ENCODE measurements at places on chromosomes 5 and 9.

- ATAC-seq = peak; percentile 77
Measured at GRCh38 chr5:110590187-110590586, 136.3 kb downstream of the TMEM232 start.

DNA sequence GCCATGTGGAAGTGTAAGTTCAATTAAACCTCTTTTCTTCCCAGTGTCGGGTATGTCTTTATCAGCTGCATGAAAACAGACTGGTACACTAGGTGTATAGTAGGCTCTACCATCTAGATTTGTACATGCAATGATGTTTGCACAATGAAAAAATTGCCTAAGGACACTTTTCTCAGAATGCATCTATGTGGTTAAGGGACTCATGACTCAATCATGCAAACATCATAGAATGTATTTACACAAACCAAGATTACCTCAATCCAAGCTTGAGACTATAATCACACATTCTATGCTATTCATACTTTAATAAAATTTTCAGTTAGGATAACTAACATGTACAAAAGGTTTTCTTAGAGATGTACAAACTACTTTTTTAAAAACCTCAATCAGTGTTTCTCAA, 1164.5 kb downstream of the CDH12 start:
- ATAC-seq = no peak

DNA sequence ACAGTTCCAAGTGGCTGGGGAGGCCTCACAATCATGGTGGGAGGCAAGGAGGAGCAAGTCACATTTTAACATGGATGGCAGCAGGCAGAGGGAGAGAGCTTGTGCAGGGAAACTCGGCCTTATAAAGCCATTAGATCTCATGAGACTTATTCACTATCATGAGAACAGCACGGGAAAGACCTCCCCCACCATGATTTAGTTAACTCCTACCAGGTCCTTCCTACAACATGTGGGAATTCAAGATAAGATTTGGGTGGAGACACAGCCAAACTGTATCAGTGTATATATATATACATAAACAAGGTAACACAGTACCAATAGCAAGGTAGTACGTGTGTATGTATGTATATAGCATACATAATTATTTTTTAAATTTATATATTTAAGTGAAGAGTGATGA, 50.9 kb downstream of the NFX1 start:
- ATAC-seq = no peak

DNA sequence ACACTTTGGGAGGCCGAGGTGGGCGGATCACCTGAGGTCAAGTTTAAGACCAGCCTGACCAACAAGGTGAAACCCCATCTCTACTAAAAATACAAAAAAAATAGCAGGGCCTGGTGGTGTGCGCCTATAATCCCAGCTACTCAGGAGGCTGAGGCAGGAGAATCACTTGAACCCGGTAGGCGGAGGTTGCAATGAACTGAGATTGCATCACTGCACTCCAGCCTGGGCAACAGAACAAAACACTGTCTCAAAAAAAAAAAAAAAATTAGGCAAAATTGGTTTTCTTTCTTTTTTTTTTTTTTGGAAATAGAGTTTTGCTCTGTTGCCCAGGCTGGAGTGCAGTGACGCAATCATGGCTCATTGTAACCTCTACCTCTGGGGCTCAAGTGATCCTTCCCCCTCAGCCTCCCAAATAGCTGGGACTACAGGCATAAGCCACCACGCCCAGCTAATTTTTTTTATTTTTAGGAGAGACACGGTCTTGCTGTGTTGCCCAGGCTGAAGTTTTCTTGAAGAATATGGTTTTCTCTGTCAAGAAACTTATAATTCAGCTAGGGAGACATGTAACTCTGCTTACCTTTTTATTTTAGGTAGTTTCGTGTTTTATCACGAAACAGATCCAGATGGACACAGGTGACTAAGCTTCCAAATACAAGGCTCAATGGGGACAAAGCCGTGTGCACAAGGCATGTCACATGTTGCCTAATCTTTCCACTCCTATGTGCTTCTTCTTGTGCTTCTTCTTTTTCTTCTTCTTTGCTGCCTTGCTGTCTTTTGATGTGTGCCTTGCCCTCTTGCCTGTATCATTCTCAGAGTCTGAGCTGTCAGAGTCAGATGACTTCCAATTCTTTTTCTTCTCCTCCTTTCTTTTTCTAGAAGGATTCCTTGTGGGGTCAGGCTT, 14.3 kb downstream of the TTC1 start:
- no peak for ATAC-seq

DNA sequence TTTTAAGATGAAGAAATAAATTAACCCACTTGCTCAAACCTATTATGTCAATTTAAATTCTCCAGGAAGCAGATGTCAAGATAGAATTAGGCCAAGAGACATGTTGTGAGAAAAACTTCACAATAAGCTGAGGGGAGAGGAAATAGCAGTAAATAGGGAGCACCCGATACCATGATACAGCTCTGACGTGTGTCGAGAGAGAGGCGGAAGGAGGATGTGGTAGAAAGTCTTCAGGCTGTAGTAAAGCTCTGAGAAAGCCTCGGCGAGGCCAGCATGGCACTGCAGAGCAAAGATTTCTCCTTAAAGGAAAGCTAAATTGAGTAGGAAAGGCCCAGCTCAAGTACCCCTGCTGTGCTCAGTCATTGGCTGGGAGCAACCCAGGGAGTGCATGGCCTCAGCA, 6.0 kb upstream of the PUM3 start:
- no peak for ATAC-seq

GRCh38 chr5:2257326-2258244, 374.9 kb upstream of the IRX4 start:
- ATAC-seq = no peak

GRCh38 chr5:34011536-34011935, 3.7 kb upstream of the AMACR start:
- no peak for ATAC-seq

DNA sequence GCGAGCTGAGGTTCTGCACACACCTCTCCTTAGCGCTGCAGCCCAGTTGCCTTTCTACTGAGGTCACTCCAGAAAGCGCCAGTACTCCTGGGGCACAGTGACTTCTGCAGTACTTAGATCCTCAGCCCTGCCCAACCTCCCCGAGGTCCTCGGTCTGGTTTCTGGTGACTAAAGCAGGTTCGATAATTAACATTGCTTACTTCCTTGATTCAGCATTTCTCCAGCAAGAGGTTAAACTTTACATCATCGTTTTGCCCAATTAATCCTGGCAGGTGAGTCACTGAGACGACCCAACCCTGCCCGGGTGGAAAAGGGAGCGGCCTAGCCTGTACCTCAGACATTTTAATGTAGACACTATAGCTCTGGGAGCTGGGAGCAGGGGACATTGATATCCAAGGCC, 77.6 kb downstream of the PLAC8L1 start:
- ATAC-seq = no peak

DNA sequence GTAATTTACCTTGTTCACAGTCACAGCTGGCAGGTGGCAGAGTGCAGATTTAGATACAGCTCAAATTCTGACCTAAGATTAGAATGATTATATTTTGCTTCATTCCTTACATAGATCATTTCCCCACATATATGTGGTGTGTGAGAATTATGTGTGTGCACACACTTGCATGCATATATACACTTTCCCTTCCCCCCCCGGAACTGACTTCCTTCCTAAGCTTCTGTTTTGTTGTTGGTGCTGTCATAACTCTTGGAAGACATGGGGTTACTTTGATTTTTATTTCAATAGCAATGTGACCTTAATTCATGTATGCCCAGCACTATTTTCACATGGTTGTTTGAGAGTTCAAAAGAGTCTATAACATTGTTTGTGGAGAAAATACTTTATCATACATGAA, 112.8 kb downstream of the CMYA5 start:
- no peak for ATAC-seq

DNA sequence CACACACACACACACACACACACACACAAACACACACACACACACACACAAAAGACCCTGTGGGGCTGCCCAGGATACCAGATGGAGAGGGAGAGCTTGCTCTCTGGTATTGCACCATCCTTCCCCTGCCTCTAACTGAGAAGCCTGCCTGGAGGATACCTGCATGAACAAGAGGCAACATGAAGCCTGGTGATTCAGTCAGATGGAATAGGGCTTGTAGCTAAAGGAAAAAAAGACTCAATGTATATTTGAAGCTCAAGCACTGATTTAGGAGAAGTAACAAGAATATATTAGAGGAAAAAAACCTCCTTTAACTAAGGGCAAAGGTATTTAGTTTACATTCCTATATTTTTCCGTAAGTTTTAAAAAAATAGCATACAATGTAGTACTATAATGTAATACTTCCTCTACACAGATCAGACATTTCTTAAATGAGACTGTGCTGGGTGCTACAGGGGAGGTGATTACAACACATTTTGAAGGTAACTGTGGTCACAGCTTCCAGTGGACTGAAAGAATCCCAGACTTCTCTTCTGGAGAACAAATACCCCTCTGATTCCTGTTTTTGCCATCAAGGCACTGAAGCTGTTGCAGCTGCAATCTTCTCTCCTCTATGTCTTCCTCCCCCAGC, 169.3 kb downstream of the DCP2 start:
- ATAC-seq = no peak

DNA sequence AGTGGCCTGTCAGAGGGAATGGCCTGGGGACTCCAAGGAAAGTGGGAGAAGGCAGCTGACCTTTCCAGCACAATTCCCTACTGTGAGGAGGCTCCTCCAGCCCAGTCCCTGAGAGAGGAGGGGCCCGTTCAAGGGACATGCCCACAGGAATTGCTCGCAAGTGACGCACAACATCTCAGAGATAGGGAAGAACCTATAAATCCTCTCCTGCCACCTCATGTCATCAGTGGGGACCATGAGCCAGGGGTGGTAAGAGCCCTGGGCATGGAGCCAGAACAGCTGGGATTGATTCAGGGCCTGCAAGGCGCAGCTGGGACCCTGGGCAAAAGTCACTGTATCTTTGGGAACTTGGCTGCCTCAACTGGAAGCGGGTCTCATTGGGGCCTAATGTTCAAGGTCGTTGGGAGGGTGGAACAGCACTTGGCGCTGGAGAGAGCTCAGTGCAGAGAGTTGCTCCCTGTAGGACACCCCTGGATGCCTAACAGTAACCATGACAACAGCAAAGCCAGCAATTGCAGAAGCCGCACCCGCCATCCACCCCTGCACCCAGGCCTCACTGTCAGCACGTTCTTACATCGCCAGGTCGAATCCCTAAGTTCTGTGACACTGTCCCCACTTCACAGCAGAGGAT, 41.3 kb upstream of the ORM1 start:
- peak; percentile 27 for ATAC-seq

DNA sequence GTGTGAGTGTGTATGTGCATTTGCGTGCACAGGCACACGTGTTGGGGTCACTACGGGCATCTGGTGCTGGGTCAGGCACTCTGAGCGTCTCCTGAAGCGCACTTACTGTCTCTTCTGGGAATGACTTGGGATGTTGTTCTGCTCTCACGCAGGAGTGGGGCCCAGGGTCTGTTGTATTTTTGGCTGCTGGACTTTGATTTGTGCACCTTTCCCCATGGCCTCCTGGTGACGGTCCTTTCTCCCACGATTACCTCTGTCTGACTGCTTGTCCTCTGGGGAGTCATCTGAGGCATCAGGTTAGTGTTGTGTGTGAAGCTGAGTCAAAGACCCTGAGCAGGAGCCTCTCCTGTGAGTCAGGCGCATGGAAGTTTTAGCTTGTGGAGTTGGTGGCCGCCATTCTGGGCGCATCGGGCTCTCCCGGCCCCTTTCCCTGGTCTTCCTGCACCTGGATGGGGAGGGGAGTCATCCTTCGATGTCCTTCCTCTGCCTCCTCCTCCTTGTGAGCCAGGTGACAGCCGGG, 62.1 kb downstream of the RXRA start:
- no peak for ATAC-seq

DNA sequence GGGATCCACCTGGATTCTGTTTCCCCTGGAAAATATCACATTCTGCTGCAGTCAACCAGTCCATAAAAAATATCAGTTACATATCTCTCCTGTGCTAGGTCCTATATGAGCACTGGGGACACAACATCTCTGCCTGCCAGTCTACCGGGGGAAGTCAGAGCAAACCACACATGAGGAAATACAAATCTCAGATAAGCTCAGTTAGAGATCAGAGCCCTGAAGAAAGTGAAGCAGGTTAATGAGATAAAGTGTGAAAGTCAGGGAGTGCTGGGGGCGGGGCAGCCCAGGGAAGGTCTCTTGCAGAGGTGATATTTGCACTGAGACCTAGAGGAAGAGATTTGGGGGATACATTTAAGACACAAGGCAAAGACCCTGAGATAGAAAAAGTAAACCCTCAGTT, 67.8 kb upstream of the SLC1A1 start:
- ATAC-seq = no peak

GRCh38 chr5:134125039-134126015, 10.8 kb downstream of the TCF7 start:
- ATAC-seq = peak; percentile 85

DNA sequence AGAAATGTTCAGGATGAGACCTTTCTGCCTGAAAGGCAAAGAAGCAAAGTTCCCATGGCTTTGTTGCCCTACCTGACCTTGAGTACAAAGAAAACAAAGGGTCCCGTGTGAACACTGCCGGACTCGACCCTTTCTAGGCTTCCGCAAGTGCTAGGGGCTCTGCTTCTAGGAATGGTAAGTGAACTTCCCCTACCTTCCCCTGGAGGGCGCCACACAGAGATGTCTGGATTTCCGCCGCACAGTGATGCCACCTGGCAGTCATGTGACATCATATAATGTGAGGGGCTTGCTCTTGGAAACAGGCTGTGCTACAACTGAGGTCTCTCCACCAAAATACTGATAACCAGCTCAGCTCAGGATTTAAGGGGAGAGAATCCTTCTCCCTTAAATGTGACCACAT, 56.6 kb downstream of the HSD17B3 start:
- no peak for ATAC-seq

GRCh38 chr9:95820074-95820473, 55.4 kb upstream of the ERCC6L2 start:
- ATAC-seq = no peak

GRCh38 chr5:3531320-3531986, 64.2 kb upstream of the IRX1 start:
- no peak for ATAC-seq

DNA sequence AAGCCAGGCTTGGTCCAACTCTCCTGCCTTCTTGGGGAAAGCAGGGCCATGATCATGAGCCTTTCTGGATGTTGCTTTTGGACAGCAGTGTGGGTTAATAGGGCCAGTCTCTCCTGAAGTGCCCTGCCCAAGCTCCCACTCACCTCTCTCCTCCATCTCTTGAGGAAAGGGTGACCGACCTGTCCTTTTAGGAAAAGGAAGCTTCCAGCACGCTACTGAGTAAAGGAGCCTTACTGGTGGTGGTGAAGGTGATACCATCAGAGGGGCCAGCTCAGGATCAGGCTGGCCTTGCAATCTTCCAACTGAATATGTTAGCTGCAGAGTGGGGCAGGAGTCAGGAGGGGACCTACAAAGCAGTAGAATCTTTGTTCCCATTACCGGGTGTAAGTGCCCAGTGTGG, 2.2 kb upstream of the RGS3 start:
- ATAC-seq = no peak

DNA sequence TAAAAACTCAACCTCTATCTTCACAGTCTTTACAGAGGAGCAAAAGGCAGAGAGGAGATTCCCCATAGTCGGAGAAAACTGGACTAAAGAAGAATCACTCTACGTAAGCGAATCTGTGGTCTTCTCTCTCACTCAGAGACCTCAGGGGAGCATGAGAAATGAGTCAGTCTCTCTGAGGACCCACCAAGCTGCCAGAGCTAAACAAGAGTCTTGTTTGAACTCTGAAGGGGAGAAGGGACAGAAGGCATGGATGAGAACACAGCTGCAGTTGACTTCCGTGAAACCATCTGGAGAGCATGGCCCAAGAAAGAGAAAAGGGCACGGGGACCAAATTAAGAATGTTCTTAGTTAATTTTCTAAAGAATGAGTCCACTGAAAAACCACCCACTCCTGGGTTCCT, 12.8 kb upstream of the MAN2A1 start:
- ATAC-seq = no peak
